ENCODE measurements at places on chromosomes 6 and 20.

DNA sequence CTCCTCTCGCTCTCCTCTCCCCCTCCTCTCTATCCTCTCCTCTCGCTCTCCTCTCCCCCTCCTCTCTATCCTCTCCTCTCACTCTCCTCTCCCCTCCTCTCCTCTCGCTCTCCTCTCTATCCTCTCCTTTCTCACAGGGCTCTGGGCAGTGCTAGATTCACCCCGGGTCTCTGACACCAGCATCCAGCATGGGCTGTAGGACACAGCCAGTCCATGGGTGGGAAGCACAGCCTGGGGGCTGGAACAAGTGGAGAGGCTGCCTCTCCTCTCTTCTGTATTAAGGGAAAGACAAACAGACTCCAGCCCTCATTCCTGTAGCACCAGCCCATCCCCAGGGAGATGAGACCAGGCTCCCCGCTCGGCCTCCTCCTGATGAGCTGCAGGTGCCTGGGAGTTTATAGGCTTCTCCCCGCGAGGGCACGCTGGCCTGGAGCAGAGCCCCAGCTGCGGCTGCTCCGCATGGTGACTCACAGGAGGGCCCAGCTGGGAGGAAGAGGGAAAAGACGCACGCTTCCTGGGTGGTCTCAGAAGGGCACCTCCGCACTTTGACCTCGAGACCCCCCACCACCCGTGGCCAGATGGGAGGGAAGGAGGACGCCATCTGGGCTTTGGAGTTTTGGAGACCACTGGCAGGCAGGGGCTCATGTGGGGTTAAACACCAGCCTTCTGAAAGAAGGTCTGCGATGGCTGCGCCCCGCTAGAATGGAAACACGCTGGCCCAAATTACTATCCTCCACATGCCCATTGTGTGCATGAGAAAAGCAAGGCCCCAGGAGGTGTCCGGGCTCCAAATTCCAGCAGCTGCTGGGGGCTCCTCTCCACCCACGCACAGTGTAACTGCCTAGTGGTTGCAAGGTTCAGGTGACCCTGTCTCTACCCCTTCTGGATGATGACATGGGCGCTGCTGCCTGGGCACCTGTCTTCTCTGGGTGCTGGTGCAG, 68.0 kb downstream of the BMP7 start:
- no peak for DNase-seq

DNA sequence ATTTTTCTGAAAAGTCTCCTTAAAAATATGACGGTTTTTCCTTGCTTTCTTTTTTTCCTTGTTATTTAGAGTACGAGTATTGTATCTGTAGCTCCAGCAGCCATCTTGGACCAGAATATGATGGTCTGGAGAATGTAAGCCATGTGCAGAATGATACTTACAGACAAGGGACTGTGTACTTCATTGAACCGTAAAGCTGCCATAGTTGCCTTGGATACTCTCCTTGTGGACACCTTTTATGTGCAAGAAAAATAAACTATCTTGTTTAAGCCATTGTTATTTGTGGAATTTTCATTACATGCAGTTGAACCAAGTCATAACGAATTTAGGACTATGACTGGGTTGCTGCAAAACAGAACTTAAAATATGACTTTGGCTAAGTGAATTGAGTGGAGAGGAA, 485.8 kb upstream of the CITED2 start:
- no peak for DNase-seq

- DNase-seq, result no peak
Observed at GRCh38 chr20:57938158-57939108, 228.6 kb upstream of the PMEPA1 start.

DNA sequence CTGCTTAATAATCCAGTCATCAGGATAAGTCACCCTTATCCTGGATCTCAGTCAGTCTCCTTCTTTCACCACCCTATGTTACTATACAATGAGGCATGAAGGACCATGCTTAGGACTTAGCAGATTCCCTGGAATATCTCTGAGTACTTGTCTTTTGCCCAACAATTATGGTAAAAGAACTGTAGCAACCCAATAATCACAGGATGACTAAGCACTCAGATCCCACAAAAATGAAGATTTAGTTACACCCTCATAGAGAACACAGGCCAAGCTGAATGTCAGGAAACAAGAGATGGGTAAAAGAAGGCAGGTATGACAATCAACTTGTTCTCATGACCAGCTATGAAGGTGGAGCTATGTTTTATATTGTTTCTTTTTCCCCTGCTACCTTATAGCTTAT, 91.4 kb downstream of the EDN1 start:
- DNase-seq, result no peak

DNA sequence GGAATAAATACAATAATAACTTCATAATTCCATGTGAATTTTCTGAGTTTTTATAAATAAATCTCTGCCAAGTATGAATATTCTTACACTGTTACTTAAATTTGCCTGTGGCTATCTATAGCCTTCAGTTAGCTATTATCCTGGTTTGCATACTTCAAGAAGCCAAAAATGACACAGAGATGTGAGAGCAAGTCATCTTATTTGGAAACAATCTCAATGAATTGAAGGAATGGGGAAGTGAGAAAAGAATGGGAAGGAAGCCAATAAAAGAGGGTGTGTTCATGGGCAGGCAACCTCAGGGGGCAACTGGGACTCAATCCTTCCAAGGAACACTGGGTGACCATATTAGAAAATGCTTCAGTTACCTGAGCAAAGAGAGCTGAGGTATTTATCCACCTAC, 9.9 kb downstream of the HAO1 start:
- DNase-seq, result no peak

DNA sequence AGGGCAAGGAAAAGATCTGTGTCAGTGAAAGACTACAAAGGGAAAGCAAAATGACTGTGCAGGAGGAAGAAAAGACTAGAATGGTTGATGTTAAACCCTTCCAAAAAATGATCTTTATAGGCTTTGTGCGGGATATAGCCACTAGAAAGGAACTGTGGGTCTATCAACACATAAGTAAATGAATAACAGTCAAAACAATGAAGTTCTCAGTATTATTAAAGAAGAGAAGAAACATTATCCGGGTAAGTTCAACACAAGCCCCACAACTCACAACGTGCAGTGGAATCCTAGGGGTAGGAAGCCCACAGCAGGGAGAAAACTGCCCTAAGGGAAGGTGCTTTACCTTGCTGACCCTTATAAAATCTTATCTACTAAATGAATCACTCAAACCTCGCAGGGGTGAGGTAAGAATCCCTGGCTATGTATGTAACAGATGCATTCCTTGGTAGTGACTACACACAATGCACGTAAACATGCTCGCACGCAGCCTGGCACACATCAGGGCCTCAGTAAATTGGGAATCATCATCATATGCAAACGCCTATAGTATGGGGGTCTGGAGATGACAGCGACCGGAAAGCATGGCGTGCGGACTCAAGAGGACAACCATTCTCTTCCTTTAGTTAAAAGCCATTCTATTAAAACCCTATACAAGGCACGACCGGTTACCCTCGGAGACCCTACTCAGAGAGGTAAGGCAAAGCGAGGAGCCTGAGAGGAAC, 11.3 kb downstream of the TFAP2A start:
- peak; percentile 97 for DNase-seq

GRCh38 chr20:25273046-25273445, 25.2 kb downstream of the PYGB start:
- no peak for DNase-seq

- DNase-seq, result no peak
Observed at GRCh38 chr6:100217225-100218012, 223.4 kb upstream of the MCHR2 start.

- DNase-seq, result no peak
Observed at GRCh38 chr6:53837865-53838769, 43.3 kb downstream of the LRRC1 start.

DNA sequence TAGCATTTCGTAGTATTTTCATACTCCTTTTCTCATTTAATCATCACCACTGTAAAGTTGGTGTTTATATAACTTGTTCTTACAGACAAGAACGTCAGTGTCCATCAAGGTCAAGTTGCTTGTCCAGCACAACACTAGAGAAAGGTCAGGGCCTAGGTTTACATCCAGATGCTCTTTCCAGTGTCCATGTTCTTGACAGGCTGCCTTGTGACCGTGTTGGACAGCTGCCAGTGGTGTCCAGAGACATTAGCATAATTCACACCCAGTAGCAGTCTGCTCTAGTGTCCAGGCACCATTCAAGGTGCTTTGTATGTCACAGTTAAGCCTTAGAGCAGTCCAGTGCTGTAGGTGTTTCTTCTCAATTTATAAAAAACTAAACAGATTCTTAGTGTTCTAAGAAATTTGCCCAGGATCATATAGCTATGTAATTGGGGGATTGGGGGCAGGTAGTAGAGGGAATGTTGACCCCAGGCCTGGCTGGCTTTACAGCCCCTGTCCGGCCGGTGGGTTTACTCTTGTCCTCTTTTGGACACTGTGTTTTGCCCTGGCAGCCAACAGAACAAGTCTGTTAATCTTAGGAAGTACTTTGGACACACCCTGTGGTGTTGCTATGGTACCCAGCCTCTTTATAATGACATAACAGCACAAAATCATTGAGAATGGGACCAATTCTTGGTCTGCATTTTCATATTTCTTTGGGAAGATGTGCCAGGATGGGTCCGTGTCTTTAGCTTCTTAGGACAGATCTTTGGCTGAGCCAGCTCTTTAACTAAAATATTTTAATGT, 8.0 kb downstream of the STK35 start:
- DNase-seq, result no peak

DNA sequence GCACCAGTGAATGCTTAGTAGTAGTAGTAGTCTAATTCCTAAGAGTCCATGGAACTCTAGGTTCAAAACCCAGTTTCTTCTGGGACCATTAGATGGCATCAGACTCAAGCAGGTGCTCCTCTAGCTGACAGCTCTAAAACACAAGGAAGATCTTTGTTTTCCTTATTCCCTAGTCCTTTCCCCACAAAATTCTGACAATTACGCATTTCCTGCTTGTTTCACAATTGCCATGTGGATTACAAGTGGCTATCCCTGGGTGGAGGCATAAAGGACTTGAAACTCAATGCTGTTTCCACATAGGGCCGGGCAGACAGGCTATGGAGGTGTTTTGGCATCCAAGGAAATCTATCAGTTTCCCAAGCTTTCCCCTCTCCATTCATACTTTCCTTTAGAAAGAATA, 9.2 kb upstream of the HLA-DOB start:
- DNase-seq, result no peak

- DNase-seq, result no peak
Observed at GRCh38 chr6:107315114-107315513, 144.2 kb downstream of the PDSS2 start.

- DNase-seq, result no peak
Observed at GRCh38 chr20:9025643-9026042, 43.2 kb upstream of the PLCB4 start.

- DNase-seq, result no peak
Observed at GRCh38 chr20:54103067-54103761, 32.8 kb upstream of the BCAS1 start.

- no peak for DNase-seq
Observed at GRCh38 chr6:5813625-5814027, 193.1 kb downstream of the NRN1 start.

DNA sequence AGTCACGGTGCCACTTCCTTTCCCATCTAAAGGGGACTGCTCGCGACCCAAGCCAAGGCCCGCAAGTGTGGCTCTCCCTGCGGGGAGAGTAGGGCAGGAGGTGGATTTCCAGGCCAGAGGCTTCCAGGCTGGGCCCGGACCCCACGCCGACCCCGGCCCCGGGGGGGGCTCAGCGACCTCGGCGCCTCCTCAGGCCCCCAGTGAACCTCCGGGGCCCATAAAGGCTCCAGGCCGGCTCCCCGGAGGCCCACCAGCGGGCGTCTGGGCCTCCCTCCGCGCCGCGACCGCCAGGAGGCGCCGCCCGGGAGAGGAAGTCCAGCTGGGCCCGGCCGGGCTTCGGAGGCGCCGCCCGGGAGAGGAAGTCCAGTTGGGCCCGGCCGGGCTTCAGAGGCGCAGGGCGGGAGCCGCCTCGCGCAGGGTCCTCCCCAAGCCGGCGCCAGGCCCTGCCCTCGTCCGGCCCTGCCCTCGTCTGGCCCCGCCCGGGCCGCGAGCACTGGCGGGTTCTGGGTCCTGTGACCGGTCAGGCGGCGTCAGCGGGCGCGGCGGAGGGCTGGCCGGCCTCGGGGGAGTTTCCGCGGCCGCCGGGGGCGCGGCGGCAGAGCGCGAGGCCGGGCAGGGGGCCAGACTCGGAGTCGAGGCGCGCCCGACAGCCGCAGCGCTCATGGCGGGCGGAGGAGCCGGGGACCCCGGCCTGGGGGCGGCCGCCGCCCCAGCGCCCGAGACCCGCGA, at the start of gene RAB32:
Gene RAB32 (plus strand): TSS at position 623 of the 729 bp plus-strand sequence. CDS start 39 bp downstream, at position 662.
- DNase-seq, result peak; percentile 43

GRCh38 chr6:79461205-79461604, 76.0 kb downstream of the LCA5 start:
- no peak for DNase-seq

DNA sequence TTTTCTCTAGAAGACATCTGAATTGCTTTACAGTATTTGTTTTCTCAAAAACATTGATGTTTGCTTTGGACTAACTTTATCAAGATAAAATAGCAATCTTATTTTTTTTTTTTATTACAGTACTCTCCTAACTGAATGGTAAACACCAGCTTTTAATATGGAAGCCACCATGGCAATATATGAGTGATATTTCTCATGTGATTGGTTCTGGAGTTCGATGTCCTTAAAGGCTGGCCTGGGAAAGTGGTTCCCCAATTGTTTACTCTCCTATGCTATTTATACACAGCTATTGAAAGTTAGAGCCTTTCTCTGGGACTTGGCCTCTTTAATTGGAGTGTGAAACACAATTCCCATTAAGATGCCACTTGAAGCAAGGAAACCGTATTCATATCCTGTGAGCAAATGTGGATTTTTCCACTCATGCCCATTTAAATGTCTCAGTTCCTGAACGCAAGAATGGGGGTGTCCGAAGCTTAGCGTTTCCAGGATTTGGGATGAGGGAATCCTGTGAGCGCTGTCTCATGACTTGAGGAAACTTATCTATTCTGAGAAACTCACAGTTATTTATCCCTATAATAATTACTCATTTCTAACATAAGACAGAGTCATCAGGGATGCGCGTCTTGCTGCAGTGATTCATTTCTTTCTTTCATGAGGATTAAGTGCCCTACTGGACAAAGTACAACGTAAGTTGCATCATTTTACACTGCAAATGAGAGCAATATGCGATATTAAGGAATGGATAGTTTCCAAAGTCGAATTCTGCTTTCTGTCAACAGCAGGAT, 143.3 kb upstream of the PREP start:
- DNase-seq, result no peak

DNA sequence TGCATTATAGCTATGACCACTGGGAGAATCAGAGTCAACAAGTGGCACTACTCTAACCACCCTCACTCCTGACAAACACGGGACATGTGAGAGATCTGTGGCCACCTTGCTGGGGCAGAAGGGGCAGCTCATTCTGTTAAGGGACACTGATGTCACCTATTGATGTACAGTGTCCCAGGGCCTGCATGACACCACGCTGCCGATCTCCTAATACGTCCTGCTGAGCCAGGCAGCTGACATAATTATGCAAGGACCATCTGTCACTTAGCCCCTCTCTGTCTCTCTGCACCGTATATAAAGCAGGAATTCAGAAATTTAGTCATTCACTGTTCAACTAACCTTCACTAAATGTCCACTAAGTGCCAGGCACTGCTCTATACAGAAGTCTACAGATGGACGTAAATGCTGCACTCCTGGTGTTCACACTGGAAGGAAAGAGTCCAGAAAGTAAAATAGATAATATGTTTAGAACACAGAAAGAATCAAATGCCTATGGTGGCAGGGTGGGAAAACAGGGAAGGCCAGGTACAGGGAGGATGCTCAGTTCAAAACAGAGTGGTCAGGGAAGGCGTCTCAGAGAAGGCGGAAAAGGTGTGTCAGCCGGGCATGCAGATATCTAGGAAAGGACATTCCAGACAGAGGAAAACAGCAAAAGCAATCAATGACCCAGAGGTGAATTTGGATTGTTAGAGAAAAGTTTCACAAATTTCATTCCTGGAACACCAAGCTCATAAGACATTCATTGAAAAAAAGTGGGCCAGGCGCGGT, 173.8 kb downstream of the ZNF217 start:
- DNase-seq, result no peak

GRCh38 chr20:24909861-24910260, 39.2 kb upstream of the CST7 start:
- DNase-seq, result no peak

Measured in epithelial cell of prostate (primary cell).